NCI-H774 (cell line): ENCODE measurements at places on chromosomes 2 and 18.

DNA sequence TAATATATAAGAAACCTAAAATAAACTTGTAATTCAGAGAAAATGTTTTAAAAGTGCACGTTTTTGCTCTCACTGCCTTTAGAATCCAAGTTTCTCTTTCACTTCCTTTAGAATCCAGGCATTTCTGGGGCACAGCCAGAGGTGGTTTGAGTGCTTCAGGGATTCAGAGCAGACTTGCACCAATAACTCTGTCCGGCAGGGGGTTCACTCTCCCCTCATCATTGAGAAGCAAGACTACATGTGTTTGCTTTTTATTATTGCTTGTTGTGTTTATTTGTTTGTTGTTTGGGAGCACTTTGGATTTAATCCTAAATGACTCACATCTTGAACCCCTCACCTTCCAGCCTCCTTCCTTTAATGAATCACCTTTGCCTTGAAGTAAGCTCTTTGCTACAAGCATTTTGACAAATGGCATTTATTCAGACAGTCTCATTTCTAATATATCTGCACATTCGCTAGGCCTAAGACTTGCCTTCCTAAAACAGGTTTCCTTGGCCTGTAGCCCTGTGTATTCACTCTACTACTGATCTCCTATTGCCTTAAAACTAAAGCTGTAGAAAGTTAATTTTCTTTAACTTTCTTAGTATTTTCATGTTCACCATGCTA is 233.5 kb upstream of the ATP5MC3 start:
- peak; percentile 17 for DNase-seq

DNA sequence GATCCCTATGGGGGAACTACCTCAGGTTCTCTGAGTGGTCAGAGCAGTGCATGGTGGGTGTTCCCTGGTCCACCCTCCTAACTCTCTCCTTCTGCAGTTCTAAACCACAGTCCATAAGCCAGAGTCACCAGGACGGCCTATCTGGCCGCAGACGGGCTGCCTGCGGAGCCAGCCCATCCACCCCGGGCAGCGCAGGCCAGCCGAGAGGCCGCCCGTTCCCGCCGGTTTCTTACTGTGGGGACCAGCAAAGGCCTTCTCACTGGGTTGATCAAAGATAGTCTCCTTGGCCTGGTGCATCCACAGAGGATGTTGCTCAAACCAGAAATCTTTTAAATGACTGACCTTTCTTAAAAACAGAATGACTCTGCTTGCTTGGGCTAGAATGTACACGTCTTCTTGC is 9.6 kb upstream of the CHST10 start:
- no peak for DNase-seq

- DNase-seq = no peak
These were observed 3.8 kb downstream of the PAX3 start for GRCh38 chr2:222294996-222295367.

DNA sequence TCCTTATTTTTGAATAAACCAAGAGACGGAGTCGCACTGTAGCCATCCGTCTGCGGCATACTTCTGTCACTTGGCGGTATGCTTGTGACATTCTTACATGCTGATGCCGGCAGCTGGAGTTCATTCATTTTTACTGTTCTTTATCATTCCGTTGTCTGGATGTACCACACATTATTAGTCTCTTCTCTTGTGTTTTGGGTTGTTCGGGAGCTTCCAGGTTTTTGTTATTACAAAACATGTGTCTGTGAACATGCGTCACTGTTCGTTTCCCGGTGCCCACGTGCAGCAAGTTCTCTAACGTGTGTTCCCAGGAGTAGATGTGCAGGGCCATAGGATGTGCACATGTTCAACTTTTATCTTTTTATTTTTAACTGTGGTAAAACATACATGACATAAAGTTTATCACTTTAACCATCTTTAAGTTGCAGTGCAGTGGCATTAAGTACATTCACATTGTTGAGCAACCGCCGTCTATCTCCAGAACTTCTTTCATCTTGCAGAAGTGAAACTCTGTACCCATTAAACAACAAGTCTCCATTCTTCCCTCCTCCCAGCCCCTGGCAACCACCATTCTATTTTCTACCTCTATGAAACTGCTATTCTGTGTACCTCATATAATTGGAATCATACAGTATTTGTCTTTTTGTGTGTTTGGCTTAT is 40.1 kb downstream of the MTCL1 start:
- DNase-seq = no peak

- no peak for DNase-seq
These were observed 92.2 kb upstream of the MBOAT2 start for GRCh38 chr2:9095690-9096089.

GRCh38 chr2:101644842-101645383 is 52.6 kb upstream of the MAP4K4 start:
- DNase-seq = no peak

DNA sequence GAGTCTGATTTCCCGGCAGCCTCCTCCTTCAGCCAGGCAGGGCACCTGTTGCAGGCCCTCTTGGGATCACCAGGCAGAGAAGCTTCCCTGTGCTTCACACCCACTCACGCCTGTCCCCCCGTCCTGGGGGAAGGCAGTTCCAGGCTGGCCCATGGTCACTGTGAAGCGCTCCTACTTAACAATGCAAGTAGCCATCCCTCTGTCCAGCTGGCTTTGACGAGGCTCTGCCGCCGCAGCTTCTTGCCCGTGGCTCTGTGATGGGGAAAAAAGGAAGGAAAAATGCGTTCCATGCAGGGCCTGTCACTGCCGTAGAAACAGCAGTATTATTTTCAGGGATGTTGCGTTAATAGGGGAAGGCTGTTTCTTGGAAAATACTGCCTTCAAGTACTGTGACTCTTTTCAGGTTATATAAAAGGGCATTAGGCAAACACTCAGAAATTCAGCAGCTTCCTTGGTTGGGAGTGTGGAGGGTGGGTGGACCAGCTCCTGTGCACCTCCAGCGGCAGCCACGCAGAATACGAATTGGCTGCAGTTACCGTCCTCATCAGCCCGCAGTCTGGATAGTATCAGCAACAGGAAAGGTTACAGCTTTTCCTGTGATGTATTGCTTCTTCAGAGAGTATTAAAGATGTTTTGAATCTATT is 232.3 kb downstream of the KLHL29 start:
- no peak for DNase-seq

DNA sequence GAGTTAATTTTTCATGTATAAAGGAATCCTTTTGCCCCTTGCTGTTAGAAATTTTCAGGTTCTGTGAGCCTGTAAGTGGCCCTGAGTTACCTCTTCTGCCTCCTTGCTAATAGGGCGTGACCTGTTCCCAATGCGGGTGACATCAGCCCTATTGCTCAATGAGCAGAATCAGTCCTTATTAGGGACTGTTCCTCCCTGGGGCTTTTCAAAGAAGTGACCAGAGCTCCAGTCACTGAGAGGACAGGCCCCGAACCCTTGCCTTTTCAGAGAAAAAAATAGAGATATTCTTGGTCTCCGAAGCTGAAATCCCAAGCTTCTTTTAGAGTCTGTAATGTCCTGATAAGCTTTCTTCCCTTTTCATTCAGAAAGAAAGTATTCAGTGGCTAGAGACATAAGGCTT is 8.2 kb upstream of the APOB start:
- DNase-seq = no peak

DNA sequence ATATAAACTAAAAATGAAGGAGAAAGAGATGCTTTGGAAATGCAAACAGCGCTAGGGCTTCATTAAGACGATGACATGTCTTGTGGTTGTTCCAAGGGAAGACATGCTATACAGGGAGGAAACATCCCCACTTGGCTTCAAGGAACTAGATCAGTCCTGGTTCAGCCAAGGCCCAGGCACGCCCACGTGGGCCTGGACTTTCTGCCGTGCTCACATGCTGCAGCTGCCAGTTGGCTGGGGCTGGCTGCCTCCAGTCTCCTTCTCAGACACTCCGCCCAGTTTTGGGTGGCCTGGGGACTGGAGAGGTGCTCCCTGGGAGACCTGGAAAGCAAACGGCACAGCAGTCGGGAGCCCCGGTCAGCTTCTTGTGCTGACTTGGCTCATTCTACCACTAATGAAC is 109.6 kb downstream of the GLI2 start:
- no peak for DNase-seq

DNA sequence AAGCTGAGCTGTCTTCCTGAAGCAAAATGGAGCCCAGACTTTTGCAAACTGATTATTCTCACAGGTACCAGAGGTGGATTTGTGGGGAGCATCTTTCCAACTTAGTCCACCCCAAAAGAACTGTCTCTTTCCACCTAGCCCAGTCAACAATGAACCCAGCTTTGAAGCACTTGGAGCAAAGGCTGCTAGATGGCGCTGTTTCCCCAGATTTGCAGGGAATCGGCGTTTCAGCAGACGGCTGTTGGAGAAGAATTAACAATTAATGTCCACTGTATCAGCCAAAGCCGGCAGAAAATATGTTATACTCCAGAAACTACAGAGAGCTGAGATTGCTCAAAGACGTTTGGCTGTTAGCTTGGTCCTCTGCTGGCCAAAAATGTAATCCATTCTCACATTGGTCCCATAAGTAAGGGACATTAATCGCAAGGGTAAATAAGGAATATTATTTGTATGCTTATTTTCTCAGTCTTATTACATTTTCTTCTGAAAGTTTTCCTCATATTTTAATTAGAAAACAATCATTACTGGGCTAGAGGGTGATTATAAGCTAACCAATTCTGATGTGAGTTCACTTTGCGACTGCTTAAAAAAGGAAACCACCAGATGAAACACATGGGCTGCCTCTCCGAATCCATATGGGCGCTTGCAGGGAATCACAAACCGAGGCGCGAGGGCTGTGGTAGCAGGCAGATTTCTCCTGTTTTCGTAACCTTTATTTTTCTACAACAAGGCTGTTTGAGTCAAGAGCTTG is 423.8 kb upstream of the MEX3C start:
- peak; percentile 26 for DNase-seq

DNA sequence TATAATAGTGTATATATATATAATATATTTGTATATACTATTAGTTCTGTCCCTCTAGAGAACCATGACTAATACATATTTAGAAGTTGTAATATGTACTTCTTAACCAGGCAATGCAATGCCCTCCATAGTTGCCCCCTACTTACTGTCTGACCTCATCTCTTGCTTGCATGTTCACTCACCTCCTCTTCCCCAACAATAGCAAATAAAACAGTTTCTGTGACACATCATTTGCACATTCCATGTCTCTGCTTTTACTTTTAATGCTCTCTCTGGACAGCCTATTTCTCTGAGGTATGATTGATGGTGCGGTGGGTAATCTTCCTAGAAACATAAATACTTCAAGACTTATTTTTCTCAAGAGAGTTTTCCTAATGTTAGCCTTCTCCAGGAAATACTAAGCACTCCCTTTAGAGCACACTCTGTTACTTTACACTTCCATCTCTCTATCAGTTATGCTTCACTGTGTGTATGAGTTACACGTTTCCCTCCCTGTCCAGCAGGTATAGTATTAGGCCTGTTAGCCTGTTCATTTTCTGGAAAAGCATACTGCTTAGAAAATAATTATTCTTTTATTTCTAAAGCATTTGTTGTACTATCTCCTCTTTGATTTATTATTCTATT is 295.6 kb upstream of the LRATD1 start:
- DNase-seq = no peak

GRCh38 chr18:30971338-30971956 is 71.1 kb downstream of the DSC3 start:
- DNase-seq = peak; percentile 32

DNA sequence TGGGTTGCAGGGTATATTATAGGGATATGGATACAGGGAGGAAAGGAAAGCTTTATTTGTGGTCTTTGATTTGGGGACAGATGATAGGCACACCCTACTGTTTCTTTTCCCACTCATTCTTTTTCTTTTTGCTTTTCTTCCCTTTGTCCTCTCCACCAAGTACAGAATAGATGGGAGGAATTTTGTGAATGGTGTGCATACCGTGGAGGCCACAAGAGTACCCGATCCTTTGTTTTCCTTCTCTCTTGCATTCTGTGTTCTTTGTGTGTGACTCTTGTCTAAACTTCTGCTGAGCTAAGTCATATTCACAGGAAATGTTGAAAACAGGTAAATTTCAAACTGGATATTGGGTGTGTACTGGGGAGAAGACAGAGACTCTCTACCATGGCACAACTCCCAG is 321.4 kb upstream of the SLC8A1 start:
- no peak for DNase-seq

DNA sequence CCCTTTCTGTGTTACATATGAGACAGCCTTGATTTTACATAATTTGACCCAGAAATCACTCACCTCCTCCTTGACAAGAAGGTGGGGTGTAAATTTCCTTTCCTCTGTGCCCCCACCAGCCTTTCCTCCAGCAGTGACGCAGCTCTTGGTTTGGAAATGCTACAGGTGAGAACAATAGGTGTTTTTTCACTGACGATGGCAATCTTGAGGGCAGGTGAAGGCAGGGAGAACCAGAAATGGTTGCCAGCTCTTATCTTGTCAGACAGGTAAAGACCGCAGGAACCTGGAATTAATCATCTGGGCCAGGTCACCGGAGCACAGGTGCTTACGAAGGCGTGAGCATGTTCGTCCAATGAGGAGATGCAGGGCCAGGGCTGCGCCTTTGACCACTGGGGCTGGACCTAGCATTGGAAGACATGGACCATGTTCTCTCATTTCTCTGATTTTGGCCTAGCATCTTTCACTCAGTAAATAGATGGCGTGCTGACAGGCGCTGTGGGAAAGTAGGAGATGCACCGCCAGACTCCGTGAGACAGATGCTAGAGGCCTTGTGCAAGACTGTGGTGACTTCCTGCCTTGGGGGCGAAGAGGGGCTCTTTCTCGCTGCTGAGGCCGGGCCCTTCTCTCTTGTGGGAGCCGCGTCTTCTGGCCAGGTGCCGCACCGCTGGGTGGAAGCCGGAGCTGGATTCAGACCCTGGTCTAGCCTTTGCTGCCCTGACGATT is 4.0 kb downstream of the CIDEA start:
- no peak for DNase-seq

DNA sequence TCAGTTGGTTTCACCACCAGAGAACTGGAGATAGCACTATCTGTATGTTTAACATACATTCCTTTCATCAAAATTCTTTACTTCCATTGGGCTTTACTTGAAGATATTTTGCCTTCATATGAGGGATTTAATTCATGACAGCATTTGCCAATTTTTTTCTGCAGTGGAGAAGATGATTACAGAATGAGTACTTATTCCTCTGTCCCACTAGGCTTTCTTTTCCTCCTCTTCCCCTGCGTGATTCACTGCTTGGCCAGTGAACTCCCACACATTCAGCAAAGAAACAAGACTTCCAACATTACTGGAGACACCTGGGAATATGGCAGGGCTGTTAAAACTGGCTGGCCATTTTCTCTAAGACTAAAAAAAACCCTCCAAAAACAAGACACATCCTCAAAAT is 425.8 kb upstream of the KCNH7 start:
- DNase-seq = no peak

DNA sequence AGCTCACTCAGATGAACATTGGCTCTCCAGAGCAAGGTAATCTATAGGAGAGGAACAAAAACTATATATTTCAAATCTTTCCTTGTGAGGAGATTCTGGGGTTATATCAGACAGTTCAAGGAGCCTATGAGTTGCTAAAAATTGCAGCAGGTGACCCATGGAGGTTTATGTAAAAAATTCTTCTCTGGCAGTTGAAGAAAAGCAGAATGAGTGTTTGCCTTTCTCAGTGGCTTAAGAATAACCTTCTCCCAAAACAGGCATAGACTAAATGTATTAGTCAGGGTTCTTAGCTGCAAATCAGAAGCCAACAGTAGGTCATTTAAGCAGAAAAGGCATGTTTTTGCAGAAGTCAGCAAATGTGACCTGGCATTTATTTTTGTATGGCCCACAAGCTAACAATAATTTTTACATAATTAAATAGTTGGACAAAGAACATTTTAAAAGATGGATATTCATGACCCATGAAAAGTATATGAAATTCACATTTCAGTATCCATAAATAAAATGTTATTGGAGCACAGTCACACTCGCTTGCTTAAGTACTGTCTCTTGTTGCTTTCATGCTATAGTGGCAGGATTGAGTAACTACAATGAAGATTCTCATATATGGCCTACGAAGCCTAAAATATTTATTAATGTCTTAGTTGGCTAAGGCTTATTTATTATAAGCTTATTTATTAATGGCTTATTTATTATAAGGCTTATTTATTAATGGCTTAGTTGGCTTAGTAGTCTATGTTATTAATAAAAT is 93.4 kb upstream of the TLK1 start:
- DNase-seq = no peak
